ENCODE measurements at places on chromosomes 16 and 17.

GRCh38 chr17:56992364-56992763 lies 14.4 kb downstream of the SCPEP1 start:
- DNase-seq = no peak
- H3K27me3 ChIP-seq = no peaks in the 10 kb centered on the region
- H3K4me3 ChIP-seq = no peak overlapping the region
- H3K27ac ChIP-seq = no peak overlapping the region

GRCh38 chr16:8924214-8924613 lies 39.5 kb downstream of the USP7 start:
- no peak overlapping the region for H3K27ac ChIP-seq
- H3K4me3 ChIP-seq = no peak overlapping the region
- H3K27me3 ChIP-seq = no peaks in the 10 kb centered on the region
- peaks cover 59% of the 10 kb centered on the region for H3K36me3 ChIP-seq
- DNase-seq = no peak
- peaks cover 24% of the 10 kb centered on the region for H3K4me1 ChIP-seq

GRCh38 chr17:40361925-40362695 lies 2.4 kb downstream of the GJD3 start:
- H3K27ac ChIP-seq = no peak overlapping the region
- no peaks in the 10 kb centered on the region for H3K27me3 ChIP-seq
- peak overlapping the region; percentile 68 for H3K4me3 ChIP-seq
- no peaks in the 10 kb centered on the region for H3K36me3 ChIP-seq

- H3K27ac ChIP-seq = no peak overlapping the region
- H3K36me3 ChIP-seq = peaks cover 28% of the 10 kb centered on the region
- H3K4me1 ChIP-seq = peaks cover 13% of the 10 kb centered on the region
- no peak overlapping the region for H3K4me3 ChIP-seq
- no peak for DNase-seq
These were observed 19.6 kb downstream of the MED13 start for GRCh38 chr17:62045517-62045916.

DNA sequence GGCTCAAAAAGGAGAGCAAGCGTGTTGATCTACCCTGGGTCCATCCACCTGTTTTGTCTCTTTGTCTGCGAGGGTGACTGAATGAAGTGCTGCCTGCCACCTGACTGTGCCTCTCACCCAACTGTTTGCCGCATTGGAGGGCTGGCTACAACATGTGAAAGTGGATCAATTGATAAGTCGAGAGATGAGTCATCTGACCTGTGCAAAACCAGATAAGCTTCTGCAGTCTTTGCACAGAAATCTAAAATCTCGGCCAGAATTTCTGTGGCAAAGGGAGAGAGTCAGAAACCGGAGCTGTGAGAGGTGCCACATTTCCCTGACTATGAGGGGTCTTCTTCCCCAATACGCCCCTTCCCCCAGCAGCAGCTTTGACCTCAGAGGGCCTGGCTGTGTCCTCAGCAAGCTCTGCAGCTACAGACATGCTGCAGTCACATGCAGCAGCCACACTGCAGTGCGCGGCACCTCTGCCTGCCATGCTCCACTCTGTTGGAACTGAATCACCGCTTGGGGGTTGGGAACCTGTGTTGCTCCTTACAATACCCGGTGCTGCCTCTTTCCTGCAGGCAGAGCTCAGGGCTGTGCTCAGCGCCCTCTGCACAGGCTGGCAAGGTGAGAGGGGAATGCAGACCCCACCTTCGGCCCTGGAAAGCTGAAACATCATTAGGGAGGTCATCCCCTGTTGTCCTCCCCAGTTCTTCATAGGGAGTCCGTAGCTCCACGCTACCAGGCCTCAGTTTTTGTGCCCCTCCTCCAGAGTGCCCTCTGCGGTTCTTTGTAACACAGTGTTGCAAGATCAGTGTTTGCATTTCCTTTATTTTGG lies 16.2 kb upstream of the HAS3 start:
- H3K4me1 ChIP-seq = peaks cover 4% of the 10 kb centered on the region
- peaks cover 18% of the 10 kb centered on the region for H3K36me3 ChIP-seq
- H3K27ac ChIP-seq = no peak overlapping the region
- no peak overlapping the region for H3K4me3 ChIP-seq
- DNase-seq = no peak

- peaks cover 7% of the 10 kb centered on the region for H3K4me1 ChIP-seq
- H3K27ac ChIP-seq = no peak overlapping the region
These were observed 20.4 kb upstream of the WDR45B start for GRCh38 chr17:82668631-82669099.

DNA sequence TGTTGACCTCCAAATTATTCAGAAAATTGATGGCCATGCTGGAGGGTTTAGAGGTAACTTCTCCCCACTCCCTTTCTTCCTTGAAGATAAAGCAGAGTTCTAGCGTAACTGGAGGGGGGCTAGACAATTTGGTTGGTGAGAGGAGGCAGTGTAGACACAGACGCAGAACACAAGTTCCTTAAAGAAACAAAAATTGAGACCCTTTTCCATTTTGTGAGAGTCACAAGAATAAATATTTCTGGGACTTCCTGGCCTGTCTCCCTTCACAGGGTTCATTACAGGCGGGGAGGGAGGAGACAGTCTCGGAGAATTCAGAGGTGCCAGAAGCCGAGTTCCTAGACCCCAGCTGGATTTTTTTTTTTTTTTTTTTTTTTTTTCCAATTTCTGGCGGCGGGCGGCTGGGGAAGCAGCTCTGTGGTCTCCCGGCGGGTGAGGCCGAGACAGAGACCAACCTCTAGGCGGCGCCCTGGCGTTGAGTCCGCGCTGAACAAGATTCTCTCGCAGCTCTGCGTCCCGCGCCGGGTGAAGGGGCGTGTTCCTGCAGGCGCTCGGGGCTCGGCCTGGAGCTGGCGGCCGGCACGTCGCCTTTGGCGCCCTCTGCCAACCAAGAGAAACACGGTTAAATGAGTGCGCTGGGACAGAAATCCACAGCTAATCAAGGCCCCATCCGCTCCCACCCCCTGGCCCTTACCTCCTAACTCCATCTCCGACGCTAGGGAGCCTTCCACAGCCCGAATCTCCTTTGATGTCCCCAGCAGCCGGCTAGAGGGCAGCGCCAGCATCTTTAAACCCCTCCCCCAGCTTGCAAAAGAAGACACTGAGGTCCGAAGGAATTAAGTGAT lies 10.2 kb upstream of the HOXB9 start:
- no peak overlapping the region for H3K27ac ChIP-seq
- peaks cover 82% of the 10 kb centered on the region for H3K27me3 ChIP-seq
- no peak for DNase-seq
- H3K4me1 ChIP-seq = peaks cover 11% of the 10 kb centered on the region
- H3K4me3 ChIP-seq = no peak overlapping the region

DNA sequence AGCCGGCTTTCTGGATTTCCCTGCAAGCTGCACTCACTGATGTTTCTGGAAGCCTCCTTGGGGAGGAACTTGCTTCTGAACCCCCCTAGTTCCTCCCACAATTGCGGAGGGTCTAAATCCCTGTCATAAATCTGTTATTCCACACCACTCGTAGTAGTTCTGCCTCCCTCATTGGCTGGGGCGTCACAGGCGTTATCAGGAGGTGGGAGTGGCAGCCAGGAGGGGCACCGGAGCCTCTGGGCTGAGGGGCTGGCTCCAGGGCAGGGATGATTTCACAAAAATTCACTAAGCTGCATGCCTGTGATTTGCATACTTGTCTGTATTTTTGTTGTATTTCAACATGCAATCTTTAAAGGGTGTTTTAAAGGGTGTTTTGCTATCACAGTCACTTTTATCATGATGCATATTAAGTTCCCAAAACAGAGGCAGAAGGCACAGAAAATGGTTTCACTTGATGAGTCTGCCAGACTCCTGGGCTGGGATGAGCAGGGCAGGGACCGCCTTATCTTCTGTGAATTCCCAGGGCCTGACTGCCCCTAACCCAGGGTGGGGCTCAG lies 176.2 kb upstream of the FOXF1 start:
- H3K4me3 ChIP-seq = no peak overlapping the region
- H3K27me3 ChIP-seq = no peaks in the 10 kb centered on the region
- no peaks in the 10 kb centered on the region for H3K4me1 ChIP-seq
- DNase-seq = no peak
- H3K36me3 ChIP-seq = no peaks in the 10 kb centered on the region

DNA sequence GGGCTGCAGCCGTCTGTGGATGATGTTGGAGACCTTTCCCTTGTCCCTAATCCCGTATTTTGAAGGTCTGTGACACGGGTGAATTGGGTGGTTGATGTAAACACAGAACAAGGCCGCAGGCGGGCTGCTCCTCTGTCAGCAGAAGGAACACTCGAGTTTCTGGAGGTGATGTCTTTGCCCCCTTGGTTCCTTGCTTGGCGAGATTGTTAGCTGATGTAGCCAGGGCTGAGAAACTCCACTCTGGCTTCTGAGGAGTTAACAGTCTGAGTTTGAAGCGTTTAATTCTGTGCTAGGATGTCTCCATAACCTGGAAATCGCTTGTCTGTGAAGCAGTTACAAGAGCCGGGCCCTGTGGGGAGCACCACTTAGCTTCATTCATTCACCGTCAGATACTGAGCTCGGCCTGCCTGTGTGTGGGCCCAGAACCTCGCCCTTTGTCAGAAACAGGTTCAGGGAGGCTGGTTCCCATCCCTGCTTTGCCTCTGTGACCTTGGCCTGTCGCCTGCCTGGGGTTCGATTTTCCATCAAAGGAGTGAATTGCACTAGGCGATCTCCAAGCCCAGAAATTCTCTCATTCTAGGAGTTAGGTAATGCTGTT lies 1.3 kb downstream of the MAPK8IP3 start:
- H3K36me3 ChIP-seq = peaks cover 4% of the 10 kb centered on the region
- H3K27me3 ChIP-seq = no peaks in the 10 kb centered on the region
- H3K4me3 ChIP-seq = peak overlapping the region; percentile 96

DNA sequence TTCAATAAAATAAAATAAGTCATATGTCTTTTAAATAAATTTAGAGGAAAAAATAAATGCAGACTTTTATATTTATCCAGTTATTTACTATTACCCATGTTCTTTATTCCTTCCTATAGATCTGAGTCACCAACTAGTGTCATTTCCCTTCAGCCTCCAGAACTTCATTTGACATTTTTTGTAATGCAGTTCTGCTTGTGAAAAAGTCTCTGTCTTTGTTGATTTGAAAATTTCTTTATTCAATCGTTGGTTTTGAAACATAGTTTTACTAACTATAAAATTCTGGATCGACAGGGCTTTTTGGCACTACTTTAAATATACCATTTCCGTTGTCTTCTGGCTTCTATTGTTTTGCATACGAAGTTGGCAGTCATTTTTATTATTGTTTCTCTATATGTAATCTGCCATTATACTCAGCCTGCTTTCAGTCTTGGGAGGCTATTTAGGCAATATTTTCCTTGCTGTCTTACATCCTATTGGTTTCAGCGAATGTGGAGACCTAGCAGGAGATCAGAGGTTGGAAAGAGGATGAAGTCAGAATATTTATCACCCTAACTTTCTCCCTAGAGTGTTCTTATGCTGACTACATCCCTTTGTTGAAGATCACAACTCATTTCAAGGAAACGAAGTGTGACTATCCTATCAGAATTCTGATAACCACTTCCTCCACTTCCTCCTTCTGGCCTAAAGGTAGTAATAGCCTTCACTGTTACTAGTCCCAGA lies 42.0 kb upstream of the SLC6A2 start:
- H3K27me3 ChIP-seq = no peaks in the 10 kb centered on the region
- no peak overlapping the region for H3K27ac ChIP-seq
- no peak overlapping the region for H3K4me3 ChIP-seq
- H3K4me1 ChIP-seq = no peaks in the 10 kb centered on the region
- DNase-seq = no peak

- no peak overlapping the region for H3K27ac ChIP-seq
- no peak overlapping the region for H3K4me3 ChIP-seq
- peaks cover 23% of the 10 kb centered on the region for H3K4me1 ChIP-seq
- no peaks in the 10 kb centered on the region for H3K36me3 ChIP-seq
These were observed 77.6 kb downstream of the CMIP start for GRCh38 chr16:81522108-81522701.

DNA sequence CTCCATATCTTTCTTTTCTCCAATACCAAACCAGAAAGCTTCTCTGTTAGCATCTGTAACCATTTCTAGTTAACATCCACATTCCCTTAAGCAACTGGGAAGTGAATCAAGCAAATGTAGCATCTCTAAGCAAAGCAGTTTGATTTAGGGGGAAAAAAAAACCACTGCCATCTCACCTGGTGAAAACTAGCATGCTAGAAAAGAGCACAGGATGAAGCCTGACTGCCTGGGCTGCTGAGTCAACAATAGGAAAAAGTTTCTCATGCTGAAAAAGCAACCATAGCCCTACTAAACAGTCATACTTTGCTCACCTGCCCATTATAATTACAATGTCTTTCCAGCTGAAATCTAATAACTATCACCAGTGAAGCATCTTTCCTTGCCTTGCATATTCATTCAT lies 139.3 kb downstream of the ANKFN1 start:
- H3K27ac ChIP-seq = no peak overlapping the region
- H3K36me3 ChIP-seq = no peaks in the 10 kb centered on the region
- peak; percentile 37 for DNase-seq
- no peaks in the 10 kb centered on the region for H3K27me3 ChIP-seq

GRCh38 chr17:75288359-75288758 lies 874 bp downstream of the SLC25A19 start:
- peaks cover 12% of the 10 kb centered on the region for H3K36me3 ChIP-seq
- peak overlapping the region; percentile 88 for H3K4me3 ChIP-seq
- no peaks in the 10 kb centered on the region for H3K27me3 ChIP-seq
- H3K4me1 ChIP-seq = peaks cover 13% of the 10 kb centered on the region
- no peak for DNase-seq

GRCh38 chr16:19463468-19464315 lies 46.0 kb downstream of the TMC5 start:
- H3K36me3 ChIP-seq = no peaks in the 10 kb centered on the region
- no peak for DNase-seq
- no peak overlapping the region for H3K4me3 ChIP-seq
- no peaks in the 10 kb centered on the region for H3K27me3 ChIP-seq
- no peak overlapping the region for H3K27ac ChIP-seq
- no peaks in the 10 kb centered on the region for H3K4me1 ChIP-seq

GRCh38 chr16:83842291-83842690 lies 34.5 kb downstream of the HSBP1 start:
- H3K36me3 ChIP-seq = no peaks in the 10 kb centered on the region
- no peaks in the 10 kb centered on the region for H3K4me1 ChIP-seq
- H3K27ac ChIP-seq = no peak overlapping the region
- no peak for DNase-seq
- H3K27me3 ChIP-seq = no peaks in the 10 kb centered on the region

- H3K36me3 ChIP-seq = no peaks in the 10 kb centered on the region
- no peak overlapping the region for H3K4me3 ChIP-seq
- H3K27ac ChIP-seq = peak overlapping the region; percentile 43
- peaks cover 7% of the 10 kb centered on the region for H3K27me3 ChIP-seq
- DNase-seq = no peak
- peaks cover 17% of the 10 kb centered on the region for H3K4me1 ChIP-seq
These were observed 56.1 kb upstream of the MED9 start for GRCh38 chr17:17420561-17421269.

GRCh38 chr17:43021741-43022512 lies at the start of gene VAT1:
Gene VAT1 (minus strand): TSS chr17:43022385. CDS start chr17:43022322, 63 bp downstream.
- no peaks in the 10 kb centered on the region for H3K27me3 ChIP-seq
- no peak for DNase-seq
- H3K36me3 ChIP-seq = no peaks in the 10 kb centered on the region
- H3K4me1 ChIP-seq = peaks cover 60% of the 10 kb centered on the region
- peak within 1 kb of the TSS; percentile 92 for H3K4me3 ChIP-seq

GRCh38 chr17:55348749-55349354 lies 72.8 kb downstream of the MMD start:
- H3K36me3 ChIP-seq = no peaks in the 10 kb centered on the region
- no peak for DNase-seq
- H3K27ac ChIP-seq = no peak overlapping the region
- H3K4me3 ChIP-seq = no peak overlapping the region
- peaks cover 10% of the 10 kb centered on the region for H3K4me1 ChIP-seq

Data from esophagus muscularis mucosa (tissue), 4 donors.